ENCODE measurements at places on chromosomes 3 and 15.

GRCh38 chr15:82663186-82663600 lies 16.0 kb upstream of the CPEB1 start:
- DNase-seq = peak; percentile 48

DNA sequence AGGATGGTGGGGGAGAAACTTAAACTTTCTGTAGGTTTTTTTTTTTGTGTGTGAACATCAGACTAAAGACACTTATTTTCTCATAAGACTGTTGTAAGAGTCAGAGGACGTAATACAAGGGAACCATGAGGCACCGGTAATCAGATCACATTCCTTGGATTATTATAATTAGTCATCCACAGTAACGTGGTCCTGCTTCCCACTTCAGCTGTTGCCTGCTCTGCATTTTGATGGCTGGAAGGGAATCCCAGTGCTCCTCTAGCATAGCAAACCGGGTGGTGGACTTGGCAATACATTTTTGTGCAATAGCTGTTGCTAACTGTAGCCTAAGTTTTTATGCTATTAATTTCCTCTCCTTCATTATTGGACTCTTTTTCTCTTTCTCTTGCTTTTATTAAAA lies 294.8 kb downstream of the NR2F2 start:
- DNase-seq = no peak

- DNase-seq = no peak
Observed at GRCh38 chr15:70783610-70784022, 20.3 kb upstream of the UACA start.

GRCh38 chr3:182726258-182727142 lies 66.8 kb upstream of the ATP11B start:
- DNase-seq = no peak

- no peak for DNase-seq
Observed at GRCh38 chr15:51132384-51133139, 37.9 kb upstream of the TNFAIP8L3 start.

DNA sequence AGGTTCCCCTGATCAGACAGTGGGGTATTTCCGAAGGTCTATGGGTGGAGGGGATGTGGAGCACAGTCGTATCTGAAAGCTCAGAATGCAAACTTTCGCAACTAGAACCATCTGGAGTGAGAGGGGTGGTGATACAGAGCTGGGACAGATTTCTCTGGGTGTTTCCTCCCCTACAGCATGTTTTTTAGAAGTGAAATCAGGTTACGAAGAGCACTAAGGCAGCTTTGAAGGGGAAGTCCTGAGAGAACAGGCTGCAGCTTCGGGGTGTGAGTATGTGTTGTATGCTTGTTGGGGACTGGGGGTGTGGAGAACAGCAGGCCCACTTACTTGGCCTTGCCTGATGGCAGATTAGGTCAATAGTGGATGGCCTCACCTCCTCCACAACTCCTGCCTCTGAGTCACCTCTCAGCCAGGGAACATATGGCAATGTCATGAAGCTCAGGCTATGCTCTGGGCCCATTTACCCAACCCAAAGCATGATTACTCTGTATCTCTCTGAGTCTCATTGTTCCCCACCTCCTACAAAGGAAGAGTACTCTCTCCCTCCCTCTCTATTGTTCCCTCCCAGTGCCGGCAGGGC lies 107.2 kb upstream of the RASGRP1 start:
- peak; percentile 41 for DNase-seq

Data from stimulated activated CD4-positive, alpha-beta T cell treated with anti-CD3 and anti-CD28 coated beads, Interleukin-4, amount 100 ng/mL, for 1 hour (primary cell).